NCI-H1694 (cell line): ENCODE measurements at places on chromosomes 12 and 14.

- DNase-seq = no peak
These were observed 4.2 kb downstream of the MLXIP start for GRCh38 chr12:122082621-122083356.

DNA sequence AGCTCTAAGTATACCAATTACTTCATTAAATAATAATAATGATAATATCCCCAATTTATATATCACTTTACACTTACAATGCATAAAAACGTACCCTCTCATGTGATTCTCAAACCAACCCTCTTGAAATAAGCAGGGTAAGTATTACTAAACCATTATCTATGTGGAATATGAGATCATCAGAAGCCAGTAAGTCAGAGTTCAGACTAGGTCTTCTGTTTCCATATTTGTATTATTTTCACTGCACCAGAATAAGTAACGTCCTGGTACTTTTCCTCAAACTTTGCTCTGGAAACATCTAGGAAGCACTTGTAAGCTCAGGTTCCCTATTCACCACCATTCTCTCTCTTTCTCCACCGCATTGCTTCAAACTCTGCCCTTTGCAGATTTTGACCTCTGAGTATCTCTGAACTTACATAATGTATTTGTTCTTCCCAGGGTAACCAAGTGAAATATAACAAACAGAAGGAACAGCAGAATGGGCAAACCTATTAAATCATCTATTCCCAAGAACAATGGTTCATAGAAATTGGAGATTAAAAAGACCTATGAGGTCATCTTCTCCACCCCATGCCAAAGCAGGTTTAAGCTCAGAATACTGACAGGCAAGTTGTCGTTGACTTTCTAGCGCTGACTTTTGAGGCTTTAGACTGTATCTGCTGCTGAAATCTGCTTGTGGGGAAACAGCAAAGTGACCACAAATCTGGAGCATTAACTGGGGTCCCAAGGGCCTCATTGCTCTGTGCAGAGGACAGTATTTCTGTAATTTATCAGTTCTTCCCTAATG is 161.3 kb upstream of the FAR2 start:
- no peak for DNase-seq

DNA sequence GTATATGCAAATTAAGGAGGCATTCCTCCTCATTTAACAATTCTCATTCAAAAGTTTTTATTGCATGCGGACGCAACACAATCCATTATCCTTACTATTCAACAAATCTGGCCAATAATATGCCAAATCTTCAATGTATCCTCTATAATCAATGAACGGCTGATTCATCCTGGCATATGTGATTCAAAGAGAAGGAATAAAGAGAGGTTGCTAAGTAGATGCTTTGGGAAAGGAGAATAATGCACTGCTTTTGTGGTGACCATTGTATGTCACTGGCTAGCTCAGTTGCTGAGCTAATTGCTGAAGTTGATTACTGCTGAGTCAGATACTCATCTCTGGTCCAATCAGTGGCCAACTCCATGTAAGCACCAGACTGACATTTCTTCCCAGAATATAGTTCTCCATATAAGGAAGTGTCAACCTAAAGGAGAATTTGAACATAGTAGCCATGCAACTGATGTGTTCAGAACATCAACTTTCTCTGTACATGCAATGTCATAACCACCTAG is 148.0 kb downstream of the PDZRN4 start:
- no peak for DNase-seq

GRCh38 chr12:49789992-49790391 is 38.2 kb downstream of the NCKAP5L start:
- DNase-seq = no peak

DNA sequence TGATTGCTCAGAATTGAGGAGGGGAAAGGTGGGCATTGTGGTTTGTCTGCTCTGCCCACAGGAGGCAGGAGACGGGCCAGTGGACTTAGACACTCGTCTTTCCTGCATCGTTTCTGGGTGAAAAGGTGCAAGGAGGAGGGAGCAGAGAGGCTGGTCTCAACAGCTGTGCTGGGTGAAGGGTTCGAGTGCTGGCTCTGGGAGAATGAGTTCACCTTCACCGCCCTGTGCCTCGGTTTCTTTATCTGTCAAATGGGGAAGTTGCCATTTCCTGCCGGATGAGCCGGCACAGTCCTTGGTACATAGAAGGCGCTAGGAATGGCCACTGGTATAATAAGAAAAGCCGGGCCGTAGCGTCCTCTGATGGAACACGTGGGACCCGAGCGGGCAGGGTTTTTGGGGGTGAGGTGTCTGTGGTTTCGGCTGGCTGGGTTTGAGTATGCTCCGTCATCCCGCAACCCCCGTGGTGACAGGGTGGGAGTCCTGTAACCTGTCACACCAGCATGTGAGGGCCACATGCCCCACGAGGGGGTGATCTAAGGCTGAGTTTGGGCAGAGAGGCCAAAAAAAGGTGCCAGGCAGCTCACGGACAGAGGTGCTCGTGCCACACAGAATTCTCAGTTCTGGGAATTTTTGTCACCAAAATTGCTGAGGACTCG is 7.3 kb downstream of the BCL7A start:
- DNase-seq = no peak

DNA sequence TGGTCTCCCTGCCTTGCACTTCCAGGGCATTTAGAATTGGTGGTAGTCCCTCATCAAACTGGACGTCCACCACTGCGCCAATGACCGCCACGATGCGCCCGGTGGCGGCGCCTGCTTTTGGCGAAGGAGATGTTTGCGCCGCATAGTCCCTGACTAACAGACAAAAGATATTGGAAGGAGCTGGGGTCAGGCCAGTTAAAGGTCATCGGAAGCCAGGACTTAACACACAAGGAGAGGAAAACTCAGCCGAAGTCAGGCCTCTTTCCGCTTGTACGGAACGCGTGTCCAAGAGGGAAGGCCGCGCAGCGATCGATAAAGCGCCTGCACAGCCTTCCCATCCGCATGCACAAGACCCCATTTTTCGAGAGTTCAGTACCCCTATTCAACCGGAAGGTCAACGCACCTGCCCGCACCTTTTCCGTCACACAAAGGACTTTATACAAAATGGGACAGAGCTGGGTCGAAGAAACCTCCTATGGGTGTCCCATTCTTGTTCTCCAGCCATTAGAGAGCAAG is 525 bp downstream of the ATP5F1B start:
- no peak for DNase-seq

GRCh38 chr12:99043319-99043914 is 398.3 kb downstream of the APAF1 start:
- DNase-seq = peak; percentile 51

GRCh38 chr14:43877351-43877960 is 629.6 kb downstream of the FSCB start:
- no peak for DNase-seq

DNA sequence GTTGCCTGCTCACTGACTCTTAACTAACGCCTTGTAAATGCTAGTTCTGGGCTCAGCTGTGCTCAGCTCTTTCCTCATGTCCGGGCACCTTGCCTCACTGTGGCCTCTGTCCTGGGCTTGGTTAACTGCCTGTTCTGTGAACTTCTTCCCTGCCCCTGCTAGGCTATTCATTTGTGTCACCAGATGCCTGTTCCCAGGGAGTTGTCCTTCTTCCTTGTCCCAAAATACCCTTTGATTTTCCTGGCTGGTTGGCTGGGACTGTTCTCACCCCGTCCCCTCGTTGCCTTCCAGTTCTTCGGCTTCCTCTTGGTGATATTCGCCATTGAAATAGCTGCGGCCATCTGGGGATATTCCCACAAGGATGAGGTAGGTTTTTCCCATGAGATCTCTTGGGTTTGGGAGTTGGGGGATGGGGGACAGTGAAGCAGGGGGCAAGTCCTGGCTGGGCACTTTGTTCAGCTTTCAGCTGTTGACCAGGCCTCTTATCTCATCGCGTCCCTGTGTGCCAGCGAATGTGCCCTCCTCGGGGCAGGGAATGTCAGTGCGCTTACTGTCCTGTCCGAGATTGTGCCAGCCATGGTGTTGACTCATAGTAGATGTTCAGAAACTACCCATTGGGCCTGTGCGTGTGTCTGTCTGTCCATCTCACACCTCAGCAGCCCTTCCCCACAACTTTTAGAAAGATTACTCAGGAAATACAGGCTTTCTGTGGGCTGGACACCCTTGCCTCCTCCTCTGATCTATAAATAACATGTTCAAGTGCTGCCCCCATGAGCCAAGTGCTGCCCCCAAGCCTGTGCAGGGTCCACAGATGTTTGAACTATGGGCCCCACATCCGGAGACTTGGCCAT is 33.1 kb downstream of the CD9 start:
- DNase-seq = no peak
